Stimulated activated CD8-positive, alpha-beta memory T cell treated with anti-CD3 and anti-CD28 coated beads, Interleukin-15, amount 100 ng/mL, for 24 hours (primary cell): ENCODE measurements at places on chromosomes 3 and 15.

GRCh38 chr3:146160964-146161662, at the start of gene PLOD2:
TSS of gene PLOD2 (minus strand) at chr3:146161184. CDS start at chr3:146160989, 195 bp downstream.
- DNase-seq: no peak

GRCh38 chr15:87419344-87419743, 837.2 kb downstream of the NTRK3 start:
- DNase-seq: no peak

GRCh38 chr15:25469377-25469776, 30.6 kb upstream of the UBE3A start:
- DNase-seq: no peak

DNA sequence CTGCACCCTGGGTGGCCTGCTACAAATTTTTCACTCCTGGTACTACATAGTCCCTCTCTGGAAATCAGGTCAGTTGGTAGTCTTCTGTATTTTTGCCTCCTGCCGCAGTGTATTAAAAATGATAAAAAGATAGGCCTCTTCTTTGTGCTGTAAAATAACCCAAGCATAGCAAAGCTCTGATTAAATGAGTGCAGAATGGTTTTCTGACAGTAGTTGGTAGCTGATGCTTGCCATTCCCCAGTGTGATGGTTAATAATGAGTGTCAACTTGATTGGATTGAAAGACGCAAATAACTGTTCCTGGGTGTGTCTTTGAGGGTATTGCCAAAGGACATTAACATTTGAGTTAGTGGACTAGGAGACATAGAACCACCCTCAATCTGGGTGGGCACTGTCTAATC, 264.4 kb upstream of the ZNF717 start:
- no peak for DNase-seq

GRCh38 chr3:196214783-196215441, 1.4 kb upstream of the SLC51A start:
- no peak for DNase-seq

DNA sequence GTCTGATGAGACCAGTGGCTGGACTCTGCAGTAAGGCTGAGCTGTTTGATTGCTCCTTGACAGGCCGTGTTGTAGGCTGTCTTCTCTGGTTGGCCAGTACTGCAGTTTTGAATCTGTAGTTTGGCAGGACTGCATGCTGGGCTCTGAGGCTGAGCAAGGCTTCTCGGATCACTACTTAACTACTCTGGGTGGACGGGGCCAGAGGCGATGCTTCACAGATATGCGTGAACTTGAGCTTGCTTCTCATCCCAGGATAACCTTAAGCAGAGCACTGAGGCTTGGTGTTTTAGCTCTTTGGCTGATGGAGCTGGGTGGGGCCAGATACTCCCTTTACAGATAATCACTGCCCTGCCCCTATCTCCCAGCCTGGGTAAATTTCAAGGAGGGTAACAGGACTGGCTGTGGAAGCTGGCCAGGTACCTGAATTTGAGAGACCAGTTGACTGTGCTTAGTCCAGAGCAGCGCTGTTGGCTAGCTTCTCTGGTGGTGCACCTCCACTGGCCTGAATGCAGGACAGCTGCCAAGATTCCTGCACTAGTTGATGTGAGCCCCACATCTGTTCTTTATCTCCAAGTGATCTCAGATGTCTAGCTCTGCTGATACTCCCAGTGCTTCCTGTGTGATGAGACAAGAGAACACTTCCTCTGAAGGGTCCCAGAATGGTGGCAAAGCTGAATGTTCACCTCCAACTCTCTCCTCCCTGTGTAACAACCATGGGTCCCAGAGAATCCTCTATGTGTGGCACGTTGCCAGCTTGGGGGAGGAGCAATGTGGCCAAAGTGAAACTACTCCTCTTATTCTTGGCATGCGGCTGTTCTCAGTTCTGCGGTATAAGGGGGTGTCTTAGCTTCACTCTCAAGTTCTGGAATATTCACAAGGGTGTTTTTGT, 37.9 kb downstream of the RPL39L start:
- no peak for DNase-seq

- DNase-seq: no peak
Measured at GRCh38 chr3:111712294-111713167, 117.4 kb upstream of the ZBED2 start.

DNA sequence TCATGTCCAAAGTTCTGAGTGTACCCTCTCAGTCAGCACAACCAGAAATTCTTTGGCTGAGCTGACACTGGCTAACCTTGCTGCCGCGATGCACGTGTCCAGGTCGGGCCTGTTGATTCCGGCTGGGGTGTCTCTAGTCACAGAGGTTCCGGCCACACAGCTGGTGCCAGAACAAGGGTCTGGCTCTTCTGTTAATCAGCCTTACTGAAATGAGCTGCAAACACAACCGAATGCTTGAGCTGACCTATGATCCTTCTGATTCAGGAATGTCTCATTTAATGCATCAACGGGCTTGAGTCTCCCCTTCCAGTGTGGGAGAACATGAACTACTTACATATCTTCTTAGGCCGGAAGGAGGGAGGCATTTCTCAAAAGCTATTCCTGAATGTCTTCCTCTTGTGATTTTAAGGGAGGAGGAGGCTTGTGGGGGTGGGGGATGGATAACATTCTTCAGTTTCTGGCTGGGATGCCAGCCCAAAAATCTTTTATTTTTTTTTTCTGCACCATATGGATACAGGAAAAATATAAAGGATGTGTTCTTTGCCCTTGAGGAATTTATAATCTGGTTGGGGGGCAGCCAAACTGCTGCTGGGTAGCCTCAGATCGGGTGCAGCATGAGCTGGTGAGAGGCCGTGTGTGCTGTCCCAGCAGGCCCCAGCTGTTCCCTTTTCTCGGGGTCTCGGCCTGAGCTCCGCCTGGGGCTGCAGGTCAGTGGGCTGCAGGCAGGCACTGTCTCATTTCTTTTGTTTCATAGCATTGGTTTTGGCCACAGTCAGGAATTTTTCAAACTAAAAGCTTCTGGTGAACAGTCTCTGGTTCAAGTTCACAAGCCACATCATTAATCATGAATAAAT, 319.1 kb upstream of the TBL1XR1 start:
- DNase-seq: no peak

DNA sequence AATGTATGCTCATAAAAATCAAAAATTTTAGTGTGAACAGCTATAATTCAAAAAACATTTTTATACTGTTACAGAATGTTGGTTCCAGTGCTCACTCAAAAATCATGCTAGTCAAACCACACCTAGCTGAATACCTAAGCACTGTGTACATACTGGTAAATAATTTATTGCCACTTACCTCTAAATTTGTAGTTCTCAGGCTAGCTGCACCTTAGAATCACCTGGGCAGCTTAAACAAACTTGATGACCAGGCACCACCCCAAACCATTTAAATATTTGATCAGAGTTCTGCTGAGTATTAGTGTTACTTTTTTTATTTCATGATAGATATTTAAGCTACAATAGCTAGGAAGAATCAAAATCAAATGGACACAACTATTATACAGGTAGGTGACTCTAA, 32.3 kb upstream of the TMCO5A start:
- DNase-seq: no peak

DNA sequence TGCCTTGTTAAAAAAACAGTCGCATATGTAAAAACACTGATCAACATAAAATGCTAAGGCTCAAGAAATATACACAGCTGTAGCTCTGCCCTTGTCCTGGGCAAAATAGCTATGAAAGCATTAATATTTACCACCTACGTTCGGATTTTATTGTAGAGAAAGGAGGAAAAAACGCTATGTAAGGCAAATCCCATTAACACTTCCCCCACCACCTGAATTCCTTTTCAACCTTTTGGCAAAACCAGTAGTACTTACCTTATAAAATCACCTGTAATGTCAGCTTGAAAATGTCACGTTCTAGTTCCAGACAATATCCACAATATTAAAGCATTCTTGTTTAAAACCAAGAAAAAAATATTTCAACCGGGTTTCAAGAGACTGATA, 3.6 kb downstream of the TRA2B start:
- no peak for DNase-seq

DNA sequence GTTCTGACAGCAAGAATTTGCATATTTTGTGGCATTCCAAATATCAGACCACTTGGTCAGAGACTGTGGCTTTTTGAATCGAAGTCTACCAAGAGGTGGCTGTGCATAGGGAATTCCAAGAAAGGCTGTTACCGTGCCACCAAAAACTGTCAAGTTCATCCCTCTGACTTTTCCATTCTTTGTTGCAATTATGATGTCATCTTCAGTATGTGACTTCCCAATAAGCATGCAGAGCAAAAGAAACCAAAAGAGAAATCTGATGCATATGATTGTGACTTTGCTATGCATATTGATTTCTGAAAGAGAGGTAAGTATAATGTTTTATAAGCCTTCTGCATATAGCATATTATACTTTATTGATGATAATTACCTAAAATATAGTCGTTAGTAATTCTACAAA, 6.5 kb downstream of the BCHE start:
- no peak for DNase-seq

- DNase-seq: peak; percentile 77
Measured at GRCh38 chr15:83066734-83067637, at the start of gene BTBD1. TSS of gene BTBD1 (minus strand) at chr15:83067252. CDS start at chr15:83067151, 101 bp downstream.

- no peak for DNase-seq
Measured at GRCh38 chr15:34588046-34588674, 4.7 kb upstream of the GOLGA8B start.
